Activated CD4-positive, alpha-beta T cell treated with anti-CD3 and anti-CD28 coated beads for 36 hours (primary cell): ENCODE measurements at places on chromosomes 12 and 14. TPM values are rescaled to one million over a fixed set of nuclear protein-coding genes. Genes with fewer than 3 reads are reported as not detected.
A peak's percentile ranks its signal among the peaks of the same experiment; 100 is the strongest.

DNA sequence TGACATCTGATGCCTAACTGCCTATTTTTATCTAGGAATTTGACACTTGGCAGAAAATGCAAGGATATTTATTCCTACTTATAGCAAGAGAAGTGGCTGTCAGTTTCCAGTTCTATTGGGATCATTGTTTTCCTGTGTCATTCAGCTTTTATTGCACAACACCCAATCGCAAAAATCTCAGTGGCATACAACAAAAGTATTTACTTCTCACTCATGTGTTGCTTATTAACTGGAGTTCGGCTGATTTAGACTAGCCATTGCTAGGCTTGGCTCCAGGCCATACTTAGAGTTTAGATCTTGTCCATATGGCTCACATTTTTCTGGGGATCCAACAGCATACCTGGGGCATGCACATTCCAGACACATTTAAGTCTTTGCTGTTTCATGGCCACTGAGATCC, 218.6 kb upstream of the SYT1 start:
- no peaks in the 10 kb centered on the region for H3K36me3 ChIP-seq
- no peak overlapping the region for H3K27ac ChIP-seq
- H3K27me3 ChIP-seq: no peaks in the 10 kb centered on the region
- DNase-seq: no peak
- no peaks in the 10 kb centered on the region for H3K4me1 ChIP-seq

Gene SOAT2
- total RNA-seq: 0.57 TPM

- H3K4me1 ChIP-seq: peaks cover 20% of the 10 kb centered on the region
- no peaks in the 10 kb centered on the region for H3K27me3 ChIP-seq
- H3K4me3 ChIP-seq: no peak overlapping the region
- no peak overlapping the region for H3K27ac ChIP-seq
These were observed 28.5 kb downstream of the PRPF40B start for GRCh38 chr12:49651855-49652254.

DNA sequence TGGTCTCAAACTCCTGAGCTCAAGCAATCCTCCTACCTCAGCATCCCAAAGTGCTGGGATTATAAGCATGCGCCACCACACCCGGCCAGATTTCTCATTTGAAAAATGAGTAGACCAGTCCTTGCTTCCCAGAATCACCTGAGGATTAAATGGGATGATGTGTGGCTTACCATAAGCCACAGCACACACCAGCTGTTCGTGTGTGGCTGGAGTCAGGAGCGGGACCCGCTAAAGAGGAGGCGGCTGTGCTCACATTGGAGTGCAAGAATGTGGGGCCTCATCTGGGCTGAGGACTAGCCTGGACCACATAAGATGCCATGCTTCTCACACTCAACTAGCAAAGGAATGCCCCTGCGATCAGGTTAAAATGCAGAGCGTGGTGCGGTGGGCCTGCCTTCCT, 6.7 kb upstream of the ALDH2 start:
- peaks cover 6% of the 10 kb centered on the region for H3K36me3 ChIP-seq
- H3K27me3 ChIP-seq: peaks cover 19% of the 10 kb centered on the region
- no peak overlapping the region for H3K27ac ChIP-seq

DNA sequence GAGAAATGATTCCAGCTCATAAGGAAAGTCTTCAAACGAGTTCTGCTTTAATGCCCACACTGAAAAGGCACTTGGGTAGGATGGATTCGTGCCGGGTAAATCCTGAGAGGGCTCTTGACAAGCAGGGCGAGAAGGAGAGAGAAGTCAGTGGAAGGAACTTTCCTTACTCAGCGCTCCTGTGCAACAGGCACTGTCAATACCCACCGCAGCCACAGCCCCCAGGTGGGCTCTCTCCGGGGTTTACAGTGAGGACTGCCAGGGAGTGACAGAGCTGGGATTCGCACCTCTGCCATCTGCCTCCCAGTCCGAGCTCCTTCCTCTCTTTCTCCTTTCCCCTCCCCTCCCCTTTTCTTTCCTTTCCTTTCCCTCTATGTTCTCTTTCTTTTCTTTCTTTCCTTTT, 118.7 kb downstream of the BEGAIN start:
- H3K4me1 ChIP-seq: peaks cover 4% of the 10 kb centered on the region
- H3K27me3 ChIP-seq: no peaks in the 10 kb centered on the region
- H3K4me3 ChIP-seq: no peak overlapping the region
- peaks cover 4% of the 10 kb centered on the region for H3K36me3 ChIP-seq

DNA sequence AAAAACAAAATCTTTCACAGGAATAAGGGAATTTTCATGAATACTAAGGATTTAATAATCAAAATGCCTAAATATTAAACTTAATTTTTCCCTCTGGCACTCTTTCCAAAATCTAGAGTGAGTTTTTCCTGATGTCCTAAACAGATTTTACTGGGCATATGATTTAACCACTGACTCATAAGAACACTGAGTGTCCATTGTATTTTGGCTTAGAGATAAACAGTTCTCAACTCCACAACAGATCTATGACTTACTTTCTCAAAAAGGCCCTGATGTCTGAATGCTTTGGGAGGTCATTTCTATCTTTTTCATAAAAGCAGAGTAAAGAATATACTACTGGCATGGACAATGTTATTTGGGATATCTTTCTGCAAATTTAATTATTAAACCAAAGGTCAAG, 15.0 kb downstream of the TMBIM4 start:
- H3K27me3 ChIP-seq: no peaks in the 10 kb centered on the region
- H3K27ac ChIP-seq: no peak overlapping the region
- H3K4me1 ChIP-seq: peaks cover 33% of the 10 kb centered on the region
- peaks cover 20% of the 10 kb centered on the region for H3K36me3 ChIP-seq
- DNase-seq: no peak
- no peak overlapping the region for H3K4me3 ChIP-seq

Gene EIF2S3B
- total RNA-seq: 1.3 TPM

Gene ADAM21
- total RNA-seq: 0.11 TPM

DNA sequence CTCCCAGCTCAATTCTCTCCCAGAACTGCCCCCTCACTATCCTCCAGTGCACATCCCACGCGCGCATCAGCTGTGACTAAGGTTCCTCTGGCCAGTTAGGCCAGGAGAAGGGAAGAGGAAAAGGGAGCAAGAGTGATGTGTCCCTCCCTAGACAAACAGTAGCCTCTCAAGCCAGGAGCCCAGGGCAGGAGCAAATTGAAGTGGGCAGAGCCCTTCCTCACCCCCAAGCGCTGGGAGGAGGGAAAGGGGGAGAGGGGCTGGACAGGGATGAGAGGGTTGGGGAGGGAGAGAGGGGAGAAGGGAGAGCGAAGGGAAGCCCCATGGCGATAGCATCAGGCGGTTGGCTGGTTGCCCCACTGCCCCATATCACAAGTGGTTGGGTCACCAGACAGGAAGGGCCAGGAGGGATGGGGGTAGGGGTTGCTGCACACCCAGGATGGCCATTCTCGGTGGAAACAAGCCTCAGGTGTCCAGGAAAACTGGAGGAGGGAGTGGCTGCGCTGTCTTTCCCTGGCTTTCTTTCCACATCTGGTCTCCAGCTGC, 1.1 kb downstream of the CD63 start:
- no peak for DNase-seq
- peaks cover 34% of the 10 kb centered on the region for H3K4me1 ChIP-seq
- peak overlapping the region; percentile 93 for H3K4me3 ChIP-seq
- no peaks in the 10 kb centered on the region for H3K27me3 ChIP-seq
- H3K36me3 ChIP-seq: peaks cover 9% of the 10 kb centered on the region

Gene APOF
- total RNA-seq: not detected

- H3K4me1 ChIP-seq: no peaks in the 10 kb centered on the region
- DNase-seq: peak; percentile 3
- H3K4me3 ChIP-seq: no peak overlapping the region
- no peaks in the 10 kb centered on the region for H3K36me3 ChIP-seq
These were observed 19.9 kb downstream of the JAG2 start for GRCh38 chr14:105148604-105149145.

Gene ACOT2
- total RNA-seq: 2.8 TPM

Gene ZNF839
- 16.4 TPM for total RNA-seq

DNA sequence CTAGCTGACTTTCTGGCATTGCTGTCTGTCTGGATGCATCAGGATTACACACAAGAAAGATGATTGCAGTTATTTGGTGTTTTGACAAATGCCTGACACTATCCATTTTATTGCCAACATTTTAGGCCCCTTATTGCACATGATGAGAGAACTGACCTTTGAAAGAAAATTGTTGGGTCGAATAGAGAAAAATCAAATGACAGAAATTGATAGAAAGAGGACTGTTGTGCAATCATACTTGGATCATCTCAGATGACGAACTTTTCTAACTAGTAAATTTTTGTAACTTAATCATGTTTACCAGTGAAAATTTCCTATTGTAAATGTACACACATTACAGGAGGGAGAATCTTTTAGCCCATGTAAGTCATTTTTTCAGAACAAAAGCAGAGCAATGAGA, 251.5 kb upstream of the USP15 start:
- no peaks in the 10 kb centered on the region for H3K36me3 ChIP-seq
- no peak overlapping the region for H3K27ac ChIP-seq
- peaks cover 3% of the 10 kb centered on the region for H3K27me3 ChIP-seq
- no peak for DNase-seq
- no peak overlapping the region for H3K4me3 ChIP-seq
- no peaks in the 10 kb centered on the region for H3K4me1 ChIP-seq

DNA sequence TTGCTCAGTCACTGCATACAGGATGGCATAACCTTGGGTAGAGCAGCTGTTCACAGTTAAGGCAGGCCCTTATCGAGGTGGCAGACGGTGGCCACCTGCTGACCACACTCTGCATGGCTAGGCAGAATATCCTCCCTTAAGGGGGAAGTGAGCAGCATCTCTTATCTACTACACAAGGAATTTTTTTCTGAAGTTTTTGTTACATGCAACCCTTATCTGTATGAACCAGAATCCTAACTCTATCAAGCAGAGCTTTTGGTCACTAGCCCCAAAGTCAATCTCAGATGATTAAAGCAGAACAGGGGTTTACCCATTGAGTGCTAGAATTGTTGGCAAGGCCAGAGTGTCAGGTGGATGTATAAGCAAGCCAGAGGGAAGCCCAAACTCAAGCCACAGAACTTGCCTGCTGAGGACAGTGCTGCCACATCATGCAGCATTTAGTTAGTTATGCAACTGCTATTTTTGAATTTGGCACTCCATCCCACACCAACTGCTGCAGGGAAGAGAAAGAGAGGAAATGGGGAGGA, 192.8 kb downstream of the TBX5 start:
- DNase-seq: no peak
- H3K27ac ChIP-seq: no peak overlapping the region
- H3K4me1 ChIP-seq: no peaks in the 10 kb centered on the region
- no peaks in the 10 kb centered on the region for H3K36me3 ChIP-seq
- H3K27me3 ChIP-seq: no peaks in the 10 kb centered on the region
- no peak overlapping the region for H3K4me3 ChIP-seq

Gene NR1H4
- not detected for total RNA-seq
